Fibroblast of lung (primary cell): ENCODE measurements at places on chromosomes 13 and 19. TPM values are rescaled to one million over a fixed set of nuclear protein-coding genes. Genes with fewer than 3 reads are reported as not detected.

DNA sequence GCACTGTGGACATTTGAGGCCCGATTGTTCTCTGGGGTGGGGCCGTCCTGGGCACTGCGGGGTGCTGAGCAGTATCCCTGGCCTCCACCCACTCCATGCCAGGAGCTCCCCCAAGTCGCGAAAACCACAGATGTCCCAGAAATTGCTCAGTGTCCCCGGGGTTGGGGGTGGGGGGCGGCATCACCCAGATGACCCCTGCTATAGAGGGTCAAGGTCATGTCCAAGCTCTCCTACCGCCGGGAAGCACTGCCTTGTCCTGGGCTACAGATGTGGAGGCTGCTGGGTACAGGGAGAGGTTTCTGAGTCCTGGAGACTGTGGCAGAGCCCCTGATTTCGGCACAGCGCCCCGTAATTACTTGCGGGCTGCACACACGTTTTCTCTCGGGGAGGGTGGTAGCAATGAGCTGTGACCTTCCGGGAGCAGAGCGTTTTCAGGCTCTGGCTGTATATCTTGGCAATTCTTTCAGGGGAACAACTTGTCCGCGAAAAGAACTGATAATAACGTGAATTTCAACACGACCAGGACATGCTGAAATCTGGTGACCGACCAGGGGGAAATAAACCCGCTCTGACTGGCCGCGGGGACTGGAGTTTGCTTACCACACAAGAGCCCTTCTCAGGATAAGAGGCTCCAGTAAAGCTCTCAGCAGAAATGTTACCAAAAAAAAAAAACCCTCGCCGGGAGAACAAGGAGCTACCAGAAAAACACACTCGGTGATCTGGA, 68.1 kb downstream of the GNG7 start:
- no peak for DNase-seq

GRCh38 chr13:113980489-113981064, 6.7 kb upstream of the C13orf46 start:
- no peak for DNase-seq

DNA sequence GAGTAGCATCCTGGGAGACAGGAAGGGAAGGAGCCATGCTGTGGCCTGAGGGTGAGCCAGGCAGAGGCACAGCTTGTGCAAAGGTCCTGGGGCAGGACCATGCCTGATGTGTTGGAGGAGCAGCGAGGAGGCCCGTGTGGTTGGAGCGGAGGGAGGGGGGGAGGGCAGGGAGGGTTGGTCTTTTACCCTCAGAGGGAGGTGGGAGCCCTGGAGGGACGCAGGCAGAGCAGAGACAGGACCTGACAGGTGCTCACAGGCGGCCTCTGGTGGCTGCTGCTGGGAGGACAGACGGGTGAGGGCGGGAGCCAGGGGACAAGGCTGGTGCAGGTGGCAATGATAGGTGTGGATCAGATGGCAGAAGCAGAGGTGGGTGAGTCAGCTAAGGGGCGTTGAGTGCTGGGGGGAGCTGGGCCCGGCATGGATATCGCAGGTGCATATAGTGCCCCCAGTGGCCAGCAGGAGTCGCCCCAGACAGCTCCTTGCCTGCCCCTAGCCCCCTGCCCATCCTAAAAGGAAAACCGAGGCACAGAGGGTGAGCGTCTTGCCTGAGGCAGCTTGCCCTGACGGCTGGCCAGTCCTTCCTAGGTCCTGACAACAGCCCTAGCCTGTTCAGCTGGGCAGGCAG, 9.8 kb upstream of the GNA15 start:
- DNase-seq: peak; percentile 16

GRCh38 chr13:43368003-43368402, 344.6 kb downstream of the DNAJC15 start:
- peak; percentile 30 for DNase-seq

DNA sequence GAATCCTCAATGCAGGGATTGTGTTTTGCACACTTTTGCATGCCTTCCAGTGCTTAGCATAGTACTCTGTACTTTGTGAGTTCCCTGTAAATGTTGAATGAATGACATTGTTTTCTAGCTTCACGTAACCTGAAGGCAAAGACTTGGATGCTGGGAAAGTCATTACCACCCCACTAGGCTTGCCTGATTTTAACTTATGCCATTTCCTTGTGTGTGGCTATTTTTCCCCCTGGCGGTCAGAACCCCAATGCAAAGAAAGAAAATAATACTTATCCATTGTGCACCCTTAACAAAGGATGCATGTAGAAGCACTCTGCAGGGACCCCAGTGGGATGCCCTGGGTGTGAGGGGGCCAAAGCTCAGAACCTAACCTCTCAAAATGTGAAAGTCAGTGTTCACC, 1.2 kb upstream of the ENOX1 start:
- peak; percentile 39 for DNase-seq

- peak; percentile 31 for DNase-seq
Measured at GRCh38 chr13:47038188-47038587, 141.3 kb upstream of the HTR2A start.

IGSF23 gene
- total RNA-seq: 0.26 and 0.33 TPM in 2 replicates

ZNF439 gene
- 4.9 and 9.4 TPM in 2 replicates for total RNA-seq
